Glutamatergic neuron (in vitro differentiated cells): ENCODE measurements at places on chromosomes 7 and 10. TPM values are rescaled to one million over a fixed set of nuclear protein-coding genes. Genes with fewer than 3 reads are reported as not detected.

DNA sequence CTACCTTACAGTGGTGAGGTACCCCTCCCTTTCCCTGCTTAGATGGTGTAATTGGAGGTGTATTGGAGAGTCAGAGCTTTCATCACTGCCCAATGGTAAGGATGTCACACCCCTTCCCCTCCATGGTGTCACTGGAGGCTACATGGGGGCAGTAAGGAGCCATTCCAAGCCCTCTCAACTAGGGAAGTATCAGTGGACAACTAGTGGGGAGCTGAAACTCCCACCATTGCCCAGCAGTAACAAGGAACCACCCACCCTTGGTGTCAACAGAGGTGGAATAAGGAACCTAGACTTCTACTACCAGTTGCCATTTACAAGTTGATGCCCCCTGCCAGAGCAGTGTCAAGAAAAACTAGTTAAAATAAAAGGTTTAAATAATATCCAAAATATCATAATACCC lies 2.8 kb upstream of the HIBADH start:
- no peaks in the 10 kb centered on the region for H3K27me3 ChIP-seq
- no peak overlapping the region for H3K4me3 ChIP-seq
- no peaks in the 10 kb centered on the region for H3K36me3 ChIP-seq
- no peak overlapping the region for H3K27ac ChIP-seq

GRCh38 chr10:18343573-18343972 lies 203.3 kb downstream of the CACNB2 start:
- H3K4me1 ChIP-seq = peaks cover 5% of the 10 kb centered on the region
- DNase-seq = no peak
- no peaks in the 10 kb centered on the region for H3K27me3 ChIP-seq
- no peaks in the 10 kb centered on the region for H3K36me3 ChIP-seq
- no peak overlapping the region for H3K4me3 ChIP-seq

- H3K36me3 ChIP-seq = no peaks in the 10 kb centered on the region
- peaks cover 23% of the 10 kb centered on the region for H3K4me1 ChIP-seq
- H3K27ac ChIP-seq = no peak overlapping the region
- no peak overlapping the region for H3K4me3 ChIP-seq
These were observed 3.2 kb downstream of the CSGALNACT2 start for GRCh38 chr10:43141421-43141820.

DNA sequence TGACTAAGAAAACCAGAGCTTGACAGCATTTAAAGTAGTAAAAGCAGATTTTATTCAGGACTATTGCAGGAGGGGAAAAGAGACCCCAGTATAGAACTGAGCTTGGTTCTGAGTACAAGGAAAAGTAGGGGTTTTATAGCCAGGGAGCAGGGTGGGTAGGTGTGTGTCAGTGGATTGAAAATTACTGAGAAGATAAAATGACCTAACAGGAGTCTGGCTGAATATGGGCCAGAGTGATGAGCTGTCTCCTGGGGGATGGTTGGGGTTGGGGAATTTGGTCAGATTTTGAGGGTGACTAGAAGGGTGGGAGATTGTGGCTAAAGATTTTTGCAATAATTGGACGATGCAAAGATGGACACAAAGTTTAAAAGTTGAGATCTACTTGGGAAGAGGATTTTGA lies 114.0 kb downstream of the ST7 start:
- H3K36me3 ChIP-seq = no peaks in the 10 kb centered on the region
- H3K4me3 ChIP-seq = no peak overlapping the region
- no peak overlapping the region for H3K27ac ChIP-seq
- DNase-seq = no peak
- H3K27me3 ChIP-seq = peaks cover 2% of the 10 kb centered on the region

DNA sequence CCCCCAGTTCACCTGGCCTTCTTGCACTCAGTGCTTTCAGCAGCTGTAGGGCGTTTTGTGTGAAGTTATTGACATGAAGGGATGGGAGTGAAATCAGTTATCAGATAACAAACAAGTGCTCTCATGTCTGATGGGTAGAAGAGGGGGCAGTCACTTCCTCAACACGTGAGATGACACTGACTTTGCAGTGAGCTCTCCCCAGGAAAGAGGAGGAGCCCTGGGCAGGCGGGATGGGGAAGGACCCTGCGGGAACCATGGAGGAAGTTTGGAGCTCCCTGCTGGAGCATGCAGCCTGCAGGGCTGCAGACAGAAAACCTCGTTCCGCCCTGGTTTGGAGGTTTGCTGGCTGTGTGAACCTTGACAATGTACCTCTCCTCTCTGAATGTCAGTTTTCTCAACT lies 38.7 kb downstream of the GPR26 start:
- H3K4me3 ChIP-seq = no peak overlapping the region
- peaks cover 2% of the 10 kb centered on the region for H3K27me3 ChIP-seq
- no peak for DNase-seq
- no peaks in the 10 kb centered on the region for H3K36me3 ChIP-seq
- H3K4me1 ChIP-seq = peaks cover 9% of the 10 kb centered on the region

DNA sequence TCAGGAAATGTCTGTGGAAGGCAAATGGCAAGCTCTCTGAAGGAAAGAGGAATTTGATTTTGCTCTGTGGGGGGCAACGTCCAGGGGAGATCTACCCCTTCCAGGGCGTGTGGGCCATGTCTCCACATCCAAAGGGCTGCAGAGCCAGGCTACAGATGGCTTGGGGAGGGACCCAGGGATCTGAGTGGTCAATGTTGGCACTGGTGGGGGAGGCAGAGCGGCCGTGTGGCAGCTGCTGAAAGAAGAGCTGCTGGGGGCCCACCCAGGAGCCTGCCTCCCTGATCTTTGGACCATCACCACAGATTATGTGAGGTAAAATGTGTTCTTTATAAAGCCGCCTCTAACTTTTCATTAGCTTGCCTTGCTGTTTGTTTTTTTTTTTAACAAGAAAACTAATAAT lies 144.1 kb downstream of the HERPUD2 start:
- no peak for DNase-seq
- H3K36me3 ChIP-seq = no peaks in the 10 kb centered on the region
- H3K27me3 ChIP-seq = peaks cover 2% of the 10 kb centered on the region
- no peak overlapping the region for H3K27ac ChIP-seq
- peaks cover 4% of the 10 kb centered on the region for H3K4me1 ChIP-seq

DNA sequence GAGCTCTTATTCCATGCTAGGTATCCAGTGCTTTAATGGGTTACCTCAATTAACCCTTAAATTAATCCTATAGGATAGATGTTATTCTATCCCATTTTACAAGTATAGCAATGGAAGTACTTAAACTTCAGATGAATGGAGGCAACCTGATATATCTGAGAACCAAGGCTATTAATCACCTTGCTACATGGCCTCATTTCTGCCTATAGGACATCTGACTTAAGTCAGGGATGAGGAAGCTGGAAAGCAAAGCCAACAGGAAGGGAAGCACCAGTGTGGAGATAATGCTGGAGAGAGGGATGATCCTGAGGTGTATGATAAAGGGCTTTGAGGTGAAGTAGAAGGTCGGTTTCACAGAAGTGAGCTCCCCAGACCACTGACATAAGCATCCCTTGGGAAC lies 132.3 kb downstream of the CHN2 start:
- DNase-seq = no peak
- H3K27me3 ChIP-seq = peaks cover 5% of the 10 kb centered on the region
- H3K4me3 ChIP-seq = peak overlapping the region; percentile 69
- peaks cover 57% of the 10 kb centered on the region for H3K4me1 ChIP-seq
- peaks cover 4% of the 10 kb centered on the region for H3K36me3 ChIP-seq
- H3K27ac ChIP-seq = peak overlapping the region; percentile 82

GRCh38 chr7:157468221-157469111 lies 131.7 kb downstream of the DNAJB6 start:
- peaks cover 10% of the 10 kb centered on the region for H3K36me3 ChIP-seq
- H3K27ac ChIP-seq = no peak overlapping the region
- H3K27me3 ChIP-seq = peaks cover 7% of the 10 kb centered on the region
- no peak for DNase-seq
- peaks cover 16% of the 10 kb centered on the region for H3K4me1 ChIP-seq

DNA sequence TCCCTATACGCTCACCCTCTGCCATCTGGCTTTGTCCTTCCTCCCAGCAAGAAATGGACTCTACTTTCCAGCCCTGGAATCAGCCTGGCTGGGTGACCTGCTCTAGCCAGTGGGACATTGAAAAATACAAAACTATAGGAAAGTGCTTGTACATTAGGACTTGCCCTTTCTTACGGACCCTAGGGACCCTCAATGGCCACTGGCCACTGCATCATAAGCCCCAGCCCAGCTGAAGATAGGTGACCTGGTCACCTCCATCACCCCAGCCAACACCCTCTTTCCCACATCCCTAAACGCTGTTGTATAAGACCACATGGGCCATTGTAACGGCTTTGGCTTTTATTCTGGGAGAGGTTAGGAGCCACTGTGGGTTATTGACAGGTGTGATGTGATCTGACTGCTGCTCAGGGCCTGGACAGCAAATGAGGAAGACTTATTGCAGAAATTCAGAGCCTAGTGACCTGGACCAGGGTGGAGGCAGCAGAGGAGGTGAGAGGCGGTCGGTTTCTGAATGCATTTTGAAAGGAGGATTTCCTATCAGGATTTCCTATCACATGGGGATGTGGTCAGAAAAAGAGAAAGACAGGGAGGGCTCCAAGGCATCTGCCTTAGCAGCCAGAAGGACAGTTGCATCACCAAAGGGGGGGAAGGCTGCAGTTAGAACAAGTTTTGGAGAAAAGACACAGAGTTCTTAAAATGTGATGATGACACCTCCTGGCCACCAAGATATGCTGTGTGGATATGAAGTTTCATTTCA lies 2.2 kb upstream of the LMBR1 start:
- no peak overlapping the region for H3K27ac ChIP-seq
- DNase-seq = no peak
- H3K36me3 ChIP-seq = peaks cover 4% of the 10 kb centered on the region
- H3K27me3 ChIP-seq = peaks cover 4% of the 10 kb centered on the region

GRCh38 chr7:293681-294439 lies 3.9 kb downstream of the FOXL3 start:
- H3K36me3 ChIP-seq = no peaks in the 10 kb centered on the region
- no peaks in the 10 kb centered on the region for H3K4me1 ChIP-seq
- H3K27me3 ChIP-seq = peaks cover 17% of the 10 kb centered on the region
- no peak overlapping the region for H3K4me3 ChIP-seq
- no peak for DNase-seq
- no peak overlapping the region for H3K27ac ChIP-seq

GRCh38 chr7:40572810-40573465 lies 438.1 kb downstream of the SUGCT start:
- H3K36me3 ChIP-seq = no peaks in the 10 kb centered on the region
- peaks cover 5% of the 10 kb centered on the region for H3K4me1 ChIP-seq
- H3K4me3 ChIP-seq = no peak overlapping the region
- no peak for DNase-seq

Gene FAM237B
- not detected for total RNA-seq

Gene HOXA9
- not detected for total RNA-seq

Gene GDF2
- not detected for total RNA-seq

Gene RAB19
- not detected for total RNA-seq

Gene GPR146
- 3.1 TPM for total RNA-seq
